Non-pigmented ciliary epithelial cell (primary cell): ENCODE measurements at places on chromosomes 16 and 17.

DNA sequence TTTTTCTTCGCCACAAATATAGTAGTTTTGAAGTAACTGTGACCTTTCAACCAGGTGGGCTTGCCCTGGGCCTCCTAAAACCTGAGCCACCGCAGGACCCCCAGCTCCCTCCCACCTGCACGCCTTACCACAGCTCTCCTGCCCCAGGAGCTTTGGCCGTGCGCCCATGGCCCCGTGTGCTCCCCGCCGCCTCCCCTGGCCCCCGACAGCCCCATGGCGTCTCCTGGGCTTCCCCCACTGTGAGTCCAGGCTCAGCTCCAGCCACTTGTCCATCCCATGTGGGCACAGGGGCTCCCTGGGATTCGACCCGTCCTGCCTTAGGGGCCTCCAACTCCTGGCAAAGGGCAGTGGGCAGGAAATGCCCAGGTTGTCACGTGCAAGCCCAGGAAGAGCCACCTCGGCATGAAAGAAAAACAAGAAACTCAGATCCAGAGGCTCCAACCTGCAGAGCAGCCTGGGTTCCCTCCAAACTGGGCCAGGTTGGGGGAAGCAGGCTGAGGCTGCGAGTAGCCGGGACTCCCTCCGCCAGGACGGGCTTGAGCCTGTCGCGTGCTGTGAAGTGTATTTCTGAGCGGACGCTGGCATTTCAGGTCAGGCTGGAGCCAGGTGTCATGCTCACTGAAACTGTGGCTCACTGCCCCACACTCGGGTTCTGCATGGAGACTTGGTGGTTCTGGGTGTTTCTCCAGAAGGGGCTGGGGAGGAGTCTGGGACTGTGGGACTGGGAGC is 5.8 kb downstream of the LGALS3BP start:
- DNase-seq, result no peak

DNA sequence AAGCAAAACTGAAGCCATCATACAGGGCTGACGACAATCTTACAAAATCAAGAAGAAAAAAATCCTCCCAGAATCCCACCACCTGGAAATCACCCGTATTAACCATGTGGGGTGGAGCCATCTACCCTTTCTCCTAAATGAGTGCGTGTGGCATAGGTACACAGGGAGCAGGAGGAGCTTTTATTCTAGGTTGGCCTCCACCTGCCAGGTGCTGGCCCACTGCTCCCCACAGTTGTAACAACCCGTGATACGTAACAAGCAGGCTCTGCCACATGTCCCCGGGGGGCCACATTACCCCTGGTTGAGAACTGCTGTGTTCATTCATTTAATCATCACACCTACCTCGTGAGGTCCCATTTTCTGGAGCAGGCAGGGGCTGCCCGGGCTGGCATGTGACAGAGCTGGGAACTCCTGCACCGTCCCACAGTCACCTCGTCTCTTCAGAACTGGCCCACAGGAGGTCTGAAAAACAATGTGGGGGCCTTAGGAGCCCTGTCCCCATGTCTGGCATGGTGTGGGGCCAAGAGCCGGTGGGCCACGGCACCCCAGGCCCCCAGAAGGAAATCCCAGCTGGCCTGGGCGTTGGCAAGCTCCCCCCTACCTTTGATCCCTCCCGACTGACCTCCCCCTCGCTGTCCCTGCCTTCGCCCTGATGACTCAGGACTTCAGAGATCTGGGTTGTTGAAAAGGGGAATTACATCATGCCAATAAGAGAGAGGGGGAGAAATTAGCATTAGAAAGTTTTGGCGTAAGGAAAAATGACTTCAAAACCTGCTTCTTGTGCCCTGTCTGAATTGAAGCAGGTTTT is 12.9 kb downstream of the CMIP start:
- no peak for DNase-seq

GRCh38 chr17:52892334-52892733 is 733.8 kb upstream of the CA10 start:
- DNase-seq, result no peak

GRCh38 chr17:82331345-82331939 is 2.1 kb downstream of the SECTM1 start:
- no peak for DNase-seq

GRCh38 chr17:41956522-41956921 is 10.1 kb upstream of the CNP start:
- no peak for DNase-seq
